ENCODE measurements at places on chromosomes 11 and 22.
A peak's percentile ranks its signal among the peaks of the same experiment; 100 is the strongest.

GRCh38 chr11:75950141-75950540, 135.1 kb downstream of the UVRAG start:
- no peak for DNase-seq

DNA sequence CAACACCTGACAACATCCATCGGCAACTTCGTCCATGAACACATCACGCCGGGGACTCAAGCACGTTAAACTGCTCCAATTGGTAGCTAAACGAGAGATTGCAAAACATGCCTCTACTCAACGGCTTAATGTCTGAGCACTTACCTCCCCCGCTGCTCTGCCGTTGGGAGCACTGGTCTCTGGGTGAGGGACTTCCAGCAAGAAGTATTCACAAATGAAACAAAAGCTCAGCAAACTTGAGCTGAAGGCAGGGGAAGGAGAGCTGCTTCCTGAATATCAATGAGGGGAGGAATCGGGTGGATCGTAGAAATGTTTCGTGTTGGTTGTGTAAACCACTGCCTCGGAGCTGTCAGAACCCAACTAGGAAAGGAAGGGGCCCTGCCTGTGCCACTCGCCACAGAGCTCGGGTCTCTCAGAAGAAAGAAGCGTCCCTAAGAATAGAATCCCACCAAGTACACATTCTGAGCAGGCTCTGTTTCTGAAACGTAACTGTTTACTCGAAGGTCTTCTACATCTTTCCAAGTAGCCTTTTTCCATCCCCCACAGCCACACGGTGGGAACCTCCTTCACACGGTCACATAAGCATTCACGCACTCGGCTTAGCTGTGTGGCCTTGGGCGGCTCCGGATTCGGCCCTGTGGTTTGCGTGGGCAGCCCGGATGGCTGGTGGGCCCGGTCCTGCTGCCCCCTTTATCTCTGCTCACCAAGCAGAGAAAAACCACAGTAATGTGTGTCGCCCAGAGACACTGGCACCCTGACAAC, at the start of gene MLC1:
Gene MLC1, minus strand, starts transcription at position 216 of the 762 bp plus-strand sequence. CDS start 524 bp downstream, outside the sequence.
- no peak for DNase-seq

GRCh38 chr11:8989453-8989852, 14.3 kb downstream of the NRIP3 start:
- DNase-seq, result no peak

GRCh38 chr22:20173772-20174171, 22.9 kb upstream of the CCDC188 start:
- no peak for DNase-seq

DNA sequence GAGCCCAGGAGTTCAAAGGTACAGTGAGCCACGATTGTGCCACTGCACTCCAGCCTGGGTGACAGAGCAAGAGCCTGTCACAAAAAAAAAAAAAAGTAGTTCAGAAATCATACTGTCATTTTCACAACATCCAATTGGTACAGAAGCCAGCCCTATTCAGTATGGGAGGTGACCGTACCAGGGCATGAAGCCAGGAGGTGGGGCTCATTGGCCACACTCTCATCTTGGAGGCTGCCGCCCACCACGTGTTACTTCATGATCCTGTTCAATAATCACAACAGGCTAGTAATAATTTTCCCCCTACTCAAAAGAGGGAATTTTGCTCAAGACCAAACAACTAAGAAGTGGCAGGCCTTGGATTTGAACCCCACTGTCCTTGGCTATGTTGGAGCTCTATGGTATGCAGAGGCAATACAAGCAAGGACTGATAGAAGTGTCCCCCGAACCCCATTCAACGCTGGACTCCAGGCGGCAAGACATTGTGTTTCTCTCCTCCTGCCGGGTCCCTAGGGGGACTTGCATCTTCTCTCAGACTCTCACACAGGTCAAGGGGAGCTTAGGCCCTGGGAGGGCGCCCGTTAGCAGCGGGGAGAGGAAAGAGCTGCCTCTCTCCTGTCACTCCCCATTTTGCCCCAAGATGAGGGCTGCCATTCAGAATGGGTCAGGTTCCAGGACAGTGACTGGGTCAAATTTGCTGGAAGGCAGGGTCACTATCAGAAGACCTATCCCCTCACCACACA, 40.2 kb upstream of the EMID1 start:
- no peak for DNase-seq

DNA sequence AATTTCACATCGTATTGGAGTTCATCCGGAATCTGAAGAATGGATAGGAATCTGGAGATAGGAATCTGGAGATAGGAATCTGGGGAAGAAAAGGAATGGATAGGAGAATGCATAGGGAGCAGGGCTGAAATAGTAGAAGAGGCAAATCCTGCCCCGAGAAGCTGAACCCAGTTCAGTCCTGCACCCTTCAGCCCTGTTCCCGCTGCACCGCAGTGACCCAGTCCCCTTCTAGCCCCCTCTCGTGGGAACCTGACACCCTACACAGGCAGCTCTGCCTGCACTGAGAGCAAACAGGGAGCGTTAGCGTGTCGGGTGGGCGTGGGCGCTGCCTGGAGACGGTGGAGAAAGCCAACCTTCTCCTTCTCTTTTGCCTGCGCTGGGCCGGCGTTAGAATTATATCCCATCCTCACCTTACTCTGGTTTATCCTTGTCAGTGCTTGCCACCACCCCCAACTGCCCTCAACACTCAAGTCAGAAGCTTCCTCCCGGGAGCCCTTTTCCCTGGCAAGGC, 1.0 kb upstream of the CCKBR start:
- DNase-seq, result no peak

DNA sequence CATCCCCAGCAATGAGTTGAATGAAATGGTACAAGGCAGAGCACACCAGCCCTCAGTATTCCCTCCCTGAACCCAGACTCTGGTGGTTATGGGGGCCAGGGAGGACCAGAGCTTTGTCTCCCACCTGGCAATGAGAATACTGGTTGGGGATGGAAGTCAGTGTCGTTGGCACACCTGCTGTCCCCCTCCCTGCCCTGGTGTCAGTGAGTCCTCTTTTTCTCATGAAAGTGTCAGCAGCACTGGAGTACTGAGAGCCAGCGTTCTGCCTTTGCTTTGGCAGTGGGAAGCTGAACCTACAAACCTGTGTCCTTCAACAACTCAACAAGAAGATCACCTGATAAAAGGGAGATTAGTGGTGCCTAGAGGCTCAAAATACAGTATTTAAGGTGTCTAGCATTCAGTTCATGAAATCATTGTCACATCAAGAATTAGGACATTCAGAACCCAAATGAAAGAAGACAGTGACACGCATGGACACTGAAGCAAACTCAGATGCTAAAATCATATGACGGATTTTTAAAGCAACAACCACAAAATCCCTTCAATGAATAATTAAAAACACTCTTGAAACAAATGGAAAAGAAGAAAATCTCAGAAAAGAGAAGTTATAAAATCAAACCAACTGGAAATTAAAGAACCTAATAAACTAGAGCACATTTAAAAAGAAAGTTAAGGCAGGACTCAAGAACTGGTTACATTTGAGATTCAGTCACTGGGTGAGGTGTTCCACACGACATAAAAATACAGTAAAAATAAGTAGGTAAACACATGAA, 77.5 kb upstream of the VPREB1 start:
- no peak for DNase-seq

GRCh38 chr11:92443199-92443598, 218.6 kb downstream of the FAT3 start:
- DNase-seq, result no peak

DNA sequence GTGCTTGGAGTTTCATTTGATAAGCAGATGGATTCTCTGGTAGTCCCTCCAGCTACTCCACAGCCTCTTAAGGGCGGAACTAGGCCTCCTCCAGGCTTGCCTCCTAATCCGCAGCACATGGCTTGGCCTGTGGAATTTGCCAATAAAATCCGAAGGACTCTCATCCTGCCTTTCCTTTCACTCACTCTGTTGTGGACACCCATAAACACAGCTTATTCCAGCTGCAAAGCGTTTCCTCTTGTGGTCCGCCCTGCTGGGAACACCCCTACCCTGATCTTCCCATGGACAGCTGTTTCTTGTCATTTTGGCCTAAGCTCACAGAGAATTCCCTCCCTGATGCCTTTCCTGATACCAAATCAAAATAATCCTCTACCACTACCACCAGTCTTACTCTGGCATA, 546.2 kb downstream of the NTM start:
- no peak for DNase-seq

DNA sequence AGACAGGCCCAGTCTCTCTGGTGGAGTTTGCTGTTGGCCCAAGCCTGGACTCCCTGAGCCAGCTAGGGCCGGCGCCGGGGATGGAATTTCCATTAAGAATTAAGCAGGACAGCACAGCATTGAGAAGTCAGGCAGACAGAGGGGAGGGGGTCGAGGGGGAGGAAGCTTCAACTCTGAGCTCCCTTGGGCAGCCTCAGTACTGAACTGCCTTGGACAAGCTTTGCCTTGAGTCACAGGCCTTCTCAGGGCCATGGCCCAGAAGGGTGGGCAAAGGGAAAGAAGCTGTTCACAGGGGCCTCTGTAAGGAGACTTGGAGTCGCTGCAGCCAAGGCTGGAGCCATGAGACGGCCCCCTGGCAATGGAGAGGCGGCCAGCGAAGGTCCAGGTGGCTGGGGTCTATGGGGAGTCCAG, 2.6 kb upstream of the INSC start:
- DNase-seq, result no peak

DNA sequence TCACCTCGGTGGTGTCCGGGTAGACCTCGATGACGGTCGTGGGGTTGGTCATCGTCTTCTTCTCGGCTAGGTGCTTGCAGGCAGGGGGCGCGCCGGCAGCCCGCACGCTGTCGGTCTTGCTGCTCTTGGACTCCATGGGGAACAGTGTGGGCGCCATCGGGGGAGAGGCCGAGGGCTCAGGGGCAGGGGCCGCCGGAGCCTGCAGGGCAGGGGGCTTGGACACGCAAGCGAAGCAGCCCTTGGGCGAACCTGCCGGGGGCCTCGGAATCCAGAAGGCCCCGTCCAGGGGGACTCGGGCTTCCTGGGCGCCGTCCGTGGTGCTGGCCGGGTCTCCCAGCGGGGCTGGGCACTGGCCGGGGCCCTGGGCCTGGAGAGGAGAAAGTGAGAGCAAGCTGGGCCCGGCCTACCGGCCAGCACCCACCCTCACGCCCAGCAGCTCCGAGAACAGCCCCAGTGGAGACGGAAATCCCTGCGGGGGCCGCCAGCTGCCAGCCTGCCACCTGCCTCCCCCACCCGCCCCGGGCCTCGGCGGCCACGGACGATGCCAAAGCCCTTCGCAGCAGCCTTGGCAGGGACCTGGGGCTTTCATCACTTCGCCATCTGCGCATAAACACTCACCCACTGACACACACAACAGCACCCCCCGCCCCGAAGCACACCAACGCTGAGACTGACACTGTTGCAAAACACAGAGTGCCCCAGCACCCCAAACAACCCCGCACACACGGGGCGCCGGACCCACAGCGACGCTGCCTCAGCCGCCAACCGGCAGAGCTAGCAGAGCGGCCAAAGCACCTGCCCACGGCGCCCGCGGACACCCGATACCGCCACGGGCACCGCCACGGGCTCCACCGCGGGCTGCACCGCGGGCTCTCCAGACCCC, 2.4 kb downstream of the IFITM10 start:
- no peak for DNase-seq

- no peak for DNase-seq
Observed at GRCh38 chr22:36741968-36742367, 34.0 kb downstream of the IFT27 start.

DNA sequence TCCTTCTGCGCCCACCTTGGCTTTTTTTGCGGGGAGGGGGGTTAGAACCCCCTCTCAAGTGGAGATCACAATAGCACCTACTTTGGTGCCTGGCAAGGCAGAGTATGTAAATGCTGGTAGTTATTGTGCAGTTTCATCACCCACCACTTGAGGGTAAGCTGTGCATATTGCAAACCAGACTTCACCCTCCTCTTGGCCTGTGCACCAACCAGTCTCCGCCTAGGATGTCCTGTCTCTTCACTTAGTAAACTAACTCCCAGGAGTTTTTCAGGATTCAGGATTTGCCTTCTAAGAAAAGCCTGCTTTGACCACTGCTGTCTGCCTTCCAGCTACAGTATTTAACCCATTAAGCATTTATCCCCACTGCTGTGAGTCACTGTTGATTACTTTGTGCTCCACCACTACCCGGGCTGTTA, 2.0 kb upstream of the UBXN1 start:
- peak; percentile 37 for DNase-seq

DNA sequence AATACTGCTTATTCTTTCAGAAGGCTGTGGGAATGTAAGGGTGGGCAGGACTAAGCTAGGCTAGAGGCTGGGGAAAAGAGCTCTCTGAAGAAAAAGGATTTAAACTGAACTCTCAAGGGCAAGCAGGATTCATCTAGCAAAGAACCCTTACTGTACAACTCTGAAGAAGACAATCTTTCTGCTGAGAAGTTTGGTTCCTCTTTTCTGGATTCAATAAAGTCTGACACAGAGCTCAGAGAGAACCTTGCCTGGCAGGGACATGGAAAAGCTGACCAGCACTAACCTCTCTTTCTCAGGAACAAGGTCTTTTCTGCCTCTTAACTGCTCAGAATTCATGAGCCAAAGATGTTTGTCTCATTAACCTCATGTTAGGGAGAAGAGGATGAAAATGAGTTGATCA, 388.4 kb upstream of the DDI1 start:
- no peak for DNase-seq

- no peak for DNase-seq
Observed at GRCh38 chr11:22263613-22264012, 70.7 kb downstream of the ANO5 start.

- DNase-seq, result no peak
Observed at GRCh38 chr22:36770513-36771231, 5.2 kb downstream of the IFT27 start.

GRCh38 chr11:47109051-47109726, 67.5 kb downstream of the ARFGAP2 start:
- DNase-seq, result no peak

GRCh38 chr11:95095858-95096587, 6.4 kb downstream of the ENDOD1 start:
- no peak for DNase-seq

GRCh38 chr11:62054484-62055121, 69.2 kb upstream of the INCENP start:
- peak; percentile 12 for DNase-seq

- DNase-seq, result no peak
Observed at GRCh38 chr11:71252770-71253730, 673 bp upstream of the SHANK2 start.

GRCh38 chr11:14906578-14906977, 14.5 kb upstream of the CYP2R1 start:
- DNase-seq, result no peak

DNA sequence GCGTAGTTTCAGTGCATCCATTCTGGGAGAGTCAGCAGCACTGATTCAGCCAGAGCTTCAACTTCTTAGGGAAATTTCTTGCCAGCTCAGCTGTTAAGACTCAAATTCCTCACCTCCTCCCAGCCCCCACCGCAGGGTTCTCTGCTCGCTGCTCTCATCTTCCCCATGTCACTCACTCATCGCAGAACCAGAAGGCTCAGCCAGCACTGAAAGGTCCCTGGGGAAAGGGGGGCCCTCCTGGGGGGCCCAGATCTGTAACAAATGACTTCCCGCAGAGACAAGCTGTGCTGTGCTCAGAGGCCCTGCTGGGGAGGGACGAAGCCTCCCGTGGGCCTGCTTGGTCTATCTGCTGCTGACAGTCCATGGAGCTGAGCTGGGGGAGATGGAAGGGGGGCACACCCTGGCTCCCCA, 220.6 kb downstream of the NTM start:
- no peak for DNase-seq

GRCh38 chr11:114571712-114572111, 12.0 kb upstream of the NXPE1 start:
- no peak for DNase-seq

- no peak for DNase-seq
Observed at GRCh38 chr22:23107487-23108248, 34.1 kb downstream of the RSPH14 start.
